ENCODE measurements at places on chromosomes 5 and 9. TPM values are rescaled to one million over a fixed set of nuclear protein-coding genes. Genes with fewer than 3 reads are reported as not detected.

The PDE6A gene
- total RNA-seq, result 0.31 TPM

The ANKRD31 gene
- total RNA-seq, result 0.51 TPM

The DBH gene
- total RNA-seq, result 0.10 TPM

The NEUROG1 gene
- not detected for total RNA-seq

The SLC27A6 gene
- total RNA-seq, result 11.2 TPM

The CAMK2A gene
- 42.6 TPM for total RNA-seq

The CD180 gene
- 0.21 TPM for total RNA-seq

The SLCO6A1 gene
- total RNA-seq, result not detected

The STK32A gene
- 0.62 TPM for total RNA-seq

The PCDHB12 gene
- total RNA-seq, result 4.8 TPM

The PTGDS gene
- 10.2 TPM for total RNA-seq

The ADAMTS13 gene
- 4.2 TPM for total RNA-seq

The KIF12 gene
- 0.31 TPM for total RNA-seq

The RANBP3L gene
- total RNA-seq, result 8.4 TPM

The FGF18 gene
- 3.9 TPM for total RNA-seq

The AIF1L gene
- 19.1 TPM for total RNA-seq

The ANXA2R gene
- total RNA-seq, result 2.7 TPM

The PTGER4 gene
- 14.0 TPM for total RNA-seq

The PCDHB7 gene
- 3.3 TPM for total RNA-seq

The GNA14 gene
- total RNA-seq, result 5.9 TPM

The TDRD7 gene
- 10.4 TPM for total RNA-seq

The IL9 gene
- total RNA-seq, result not detected

The TMC1 gene
- total RNA-seq, result 0.62 TPM

The BOD1 gene
- 54.6 TPM for total RNA-seq

The PRRX2 gene
- total RNA-seq, result 6.9 TPM

Data from tongue (tissue), 3 donors.